ENCODE measurements at places on chromosomes 2 and 18. TPM values are rescaled to one million over a fixed set of nuclear protein-coding genes. Genes with fewer than 3 reads are reported as not detected.

The IL1R2 gene
- polyA plus RNA-seq, result 0.70 TPM

The RBBP8 gene
- 25.3 TPM for polyA plus RNA-seq

The AQP12B gene
- 217 TPM for polyA plus RNA-seq

DNA sequence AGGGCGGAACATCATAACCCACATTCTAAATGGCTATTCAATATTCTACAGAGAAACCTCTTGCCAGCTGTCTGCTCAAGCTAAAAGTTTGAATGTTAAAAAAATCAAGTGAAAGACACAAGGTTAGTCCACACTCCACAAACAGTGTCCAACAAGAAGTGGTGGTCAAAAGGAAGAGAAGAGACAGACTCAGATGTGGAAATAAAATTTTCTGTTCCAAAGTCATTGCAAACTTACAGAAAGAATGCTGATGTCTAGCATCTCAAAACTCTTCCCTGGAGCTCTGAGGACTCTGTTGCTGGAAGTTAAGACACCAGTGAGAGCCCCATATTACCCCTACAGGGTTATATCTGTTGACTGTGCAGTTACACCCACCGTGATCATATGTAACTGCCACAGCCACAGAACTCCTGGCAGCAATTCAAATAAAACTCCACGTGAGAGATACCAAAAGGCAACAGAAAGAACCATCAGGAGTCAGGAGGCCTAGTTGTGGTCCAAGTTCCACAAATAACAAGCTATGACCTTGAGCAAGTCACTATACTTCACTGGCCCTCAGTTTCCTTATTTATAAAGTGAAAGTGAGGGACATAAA, 60.9 kb downstream of the AAK1 start:
- H3K4me3 ChIP-seq, result no peak overlapping the region
- peaks cover 11% of the 10 kb centered on the region for H3K4me1 ChIP-seq
- no peak overlapping the region for H3K27ac ChIP-seq
- no peak for DNase-seq
- H3K27me3 ChIP-seq, result no peaks in the 10 kb centered on the region
- no peaks in the 10 kb centered on the region for H3K36me3 ChIP-seq

DNA sequence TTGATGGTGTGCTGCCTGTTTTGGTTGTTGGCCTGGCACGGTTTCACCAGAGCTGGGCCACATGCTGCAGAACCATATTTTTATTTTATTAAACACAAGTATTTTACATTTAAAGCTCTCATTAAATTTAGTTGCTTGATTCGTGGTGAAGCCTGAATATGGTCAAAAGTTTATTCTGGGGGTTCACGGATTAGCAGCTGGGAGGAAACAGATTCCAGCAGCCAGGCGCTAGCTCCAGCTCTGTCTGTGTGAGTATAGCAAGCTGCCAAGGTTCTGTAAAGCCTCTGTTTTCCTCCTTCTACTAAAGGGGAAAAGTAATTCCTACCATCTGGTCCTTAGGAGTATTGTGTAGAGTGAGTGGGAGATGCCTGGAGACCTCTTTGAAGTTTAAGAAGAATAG, 22.5 kb downstream of the GATA6 start:
- H3K27ac ChIP-seq, result no peak overlapping the region
- DNase-seq, result no peak
- H3K4me3 ChIP-seq, result no peak overlapping the region
- peaks cover 53% of the 10 kb centered on the region for H3K4me1 ChIP-seq

- H3K4me3 ChIP-seq, result no peak overlapping the region
- no peaks in the 10 kb centered on the region for H3K4me1 ChIP-seq
- H3K36me3 ChIP-seq, result no peaks in the 10 kb centered on the region
- DNase-seq, result no peak
These were observed 138.0 kb upstream of the DNMT3A start for GRCh38 chr2:25479761-25480160.

DNA sequence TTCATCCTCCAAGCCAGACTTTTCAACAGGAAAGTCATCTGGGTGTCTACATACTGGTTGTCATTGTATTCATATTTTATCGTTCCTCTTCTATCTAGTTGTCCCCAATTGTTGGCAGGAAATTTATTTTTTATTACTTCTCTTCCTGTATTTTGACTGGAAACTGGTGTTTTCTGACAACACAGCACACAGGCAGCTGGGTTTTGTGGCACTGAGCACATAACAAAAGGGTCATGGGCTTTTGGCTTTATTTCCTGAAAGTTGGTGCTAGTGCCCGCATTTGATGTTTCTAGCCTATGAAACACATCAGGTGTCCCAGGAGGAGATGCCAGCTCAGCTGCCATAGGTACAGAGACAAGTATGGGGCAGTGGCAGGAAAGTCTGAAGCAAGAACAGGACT, 126.4 kb downstream of the TMEM17 start:
- no peaks in the 10 kb centered on the region for H3K4me1 ChIP-seq
- DNase-seq, result no peak
- no peaks in the 10 kb centered on the region for H3K27me3 ChIP-seq
- H3K4me3 ChIP-seq, result no peak overlapping the region
- H3K27ac ChIP-seq, result no peak overlapping the region

GRCh38 chr2:205752296-205752820, 70.1 kb downstream of the NRP2 start:
- no peaks in the 10 kb centered on the region for H3K36me3 ChIP-seq
- H3K27me3 ChIP-seq, result no peaks in the 10 kb centered on the region
- H3K27ac ChIP-seq, result no peak overlapping the region
- H3K4me1 ChIP-seq, result no peaks in the 10 kb centered on the region

DNA sequence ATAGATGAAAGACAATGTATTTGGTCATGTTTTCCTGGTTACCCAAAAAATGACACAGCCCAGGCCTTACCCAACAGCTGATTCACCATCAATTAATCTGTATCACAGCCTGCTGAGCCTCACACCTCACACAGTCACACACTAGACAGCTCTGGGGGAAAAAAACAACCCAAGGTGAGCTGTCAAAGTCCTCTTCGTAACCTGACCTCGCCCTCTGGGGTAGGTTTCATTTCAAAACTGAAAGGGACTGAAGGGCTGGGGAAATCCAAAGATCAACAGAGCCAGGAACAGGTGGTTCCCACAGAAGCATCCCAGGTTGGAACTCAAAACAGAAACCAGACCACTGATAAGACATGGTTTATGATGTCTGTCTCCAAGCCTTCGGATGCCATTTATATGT, 18.2 kb upstream of the PCBP1 start:
- peaks cover 9% of the 10 kb centered on the region for H3K4me1 ChIP-seq
- H3K27ac ChIP-seq, result no peak overlapping the region
- no peaks in the 10 kb centered on the region for H3K27me3 ChIP-seq
- DNase-seq, result no peak

GRCh38 chr2:229627728-229628127, 86.6 kb downstream of the DNER start:
- H3K4me3 ChIP-seq, result no peak overlapping the region
- H3K36me3 ChIP-seq, result no peaks in the 10 kb centered on the region
- no peaks in the 10 kb centered on the region for H3K27me3 ChIP-seq
- no peaks in the 10 kb centered on the region for H3K4me1 ChIP-seq

DNA sequence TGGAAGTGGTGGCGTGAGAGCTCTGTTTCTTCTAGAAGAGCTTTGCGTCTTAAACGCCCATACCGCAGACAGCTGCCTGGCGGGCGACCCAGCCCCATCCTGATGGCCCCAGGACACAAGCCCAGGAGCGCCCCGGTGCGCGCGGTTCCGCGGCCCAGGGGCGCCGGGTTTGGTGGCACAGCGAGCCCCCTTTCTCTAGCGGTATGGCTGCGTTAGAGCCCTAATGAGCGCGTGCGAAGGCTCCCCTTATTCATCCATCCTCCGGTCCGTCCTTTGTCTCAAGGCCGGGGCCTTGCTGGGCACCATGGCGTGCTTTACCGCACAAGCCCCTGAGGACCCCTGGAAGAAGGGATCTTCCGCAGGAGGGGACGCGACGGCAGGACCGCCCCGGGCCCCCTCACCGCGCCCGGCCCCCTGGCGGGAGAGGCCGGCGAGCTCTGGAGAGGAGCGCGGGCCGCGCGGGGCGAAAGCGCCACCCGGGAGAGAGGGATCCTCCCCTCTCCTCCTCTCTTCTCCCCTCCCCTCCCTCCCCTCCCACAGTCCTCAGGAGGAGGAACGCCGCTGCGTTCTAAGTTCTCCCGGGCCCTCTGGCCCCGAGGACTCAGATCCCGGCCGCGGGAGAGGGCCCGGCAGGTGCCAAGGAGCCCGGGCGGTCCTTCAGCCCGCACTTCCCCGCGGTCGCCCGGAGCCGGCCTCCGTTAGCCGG, 626 bp upstream of the SLC1A4 start:
- H3K27me3 ChIP-seq, result no peaks in the 10 kb centered on the region
- no peaks in the 10 kb centered on the region for H3K36me3 ChIP-seq
- H3K4me3 ChIP-seq, result peak overlapping the region; percentile 95
- DNase-seq, result peak; percentile 77

DNA sequence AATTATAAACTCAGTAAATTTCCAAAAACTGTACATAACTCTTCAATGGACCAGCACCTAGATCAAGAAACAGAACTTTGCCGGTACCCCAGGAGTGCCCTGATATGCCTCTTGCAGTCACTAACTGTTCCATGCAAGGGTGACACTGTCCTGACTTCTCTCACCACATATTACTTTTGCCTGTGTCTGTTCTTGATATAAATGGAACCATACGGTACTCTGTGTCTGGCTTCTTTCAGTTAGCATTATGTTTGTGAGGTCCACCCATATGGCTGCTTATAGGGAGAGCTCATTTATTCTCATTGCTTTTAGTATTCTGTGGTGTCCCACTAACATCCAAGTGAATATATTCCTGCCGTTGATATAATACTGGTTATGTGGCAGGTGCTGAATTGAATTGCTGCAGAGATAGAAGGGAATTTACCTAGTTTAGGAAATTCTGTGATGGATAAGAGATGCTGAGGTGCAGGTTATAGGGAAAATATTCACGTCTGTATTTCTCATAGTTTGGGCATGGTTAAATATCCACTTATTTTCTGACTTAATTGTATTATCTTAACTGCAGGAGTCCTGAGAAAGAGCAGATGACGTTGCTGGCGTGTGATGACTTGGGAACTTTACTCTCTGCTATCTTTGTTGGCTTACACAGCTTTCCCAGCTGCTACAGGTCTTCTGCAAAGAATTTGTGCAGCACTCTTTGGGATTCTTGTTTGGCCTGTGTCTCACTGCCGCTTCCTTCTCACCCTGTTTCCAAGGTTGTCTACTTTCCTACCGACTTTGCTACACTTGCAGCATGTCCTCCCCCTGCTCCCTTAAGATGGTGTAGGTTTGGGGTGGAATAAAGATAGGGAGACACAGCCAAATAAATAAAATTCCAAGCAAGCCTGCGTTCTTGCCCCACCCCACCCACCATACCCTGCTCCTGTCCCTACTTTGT, 107.9 kb downstream of the MAP4K4 start:
- H3K27me3 ChIP-seq, result no peaks in the 10 kb centered on the region
- no peak overlapping the region for H3K4me3 ChIP-seq
- DNase-seq, result no peak
- H3K27ac ChIP-seq, result no peak overlapping the region
- H3K4me1 ChIP-seq, result peaks cover 39% of the 10 kb centered on the region
- H3K36me3 ChIP-seq, result no peaks in the 10 kb centered on the region

GRCh38 chr2:239211396-239212094, 189.3 kb downstream of the HDAC4 start:
- H3K27ac ChIP-seq, result no peak overlapping the region
- DNase-seq, result no peak
- no peaks in the 10 kb centered on the region for H3K27me3 ChIP-seq
- H3K4me3 ChIP-seq, result no peak overlapping the region

GRCh38 chr18:55047546-55047945, 88.3 kb upstream of the CCDC68 start:
- no peak overlapping the region for H3K27ac ChIP-seq
- no peaks in the 10 kb centered on the region for H3K36me3 ChIP-seq
- H3K4me1 ChIP-seq, result no peaks in the 10 kb centered on the region
- no peak for DNase-seq

- H3K27ac ChIP-seq, result no peak overlapping the region
- DNase-seq, result no peak
- no peak overlapping the region for H3K4me3 ChIP-seq
- H3K36me3 ChIP-seq, result no peaks in the 10 kb centered on the region
These were observed 38.3 kb upstream of the RNU4ATAC start for GRCh38 chr2:121492409-121492808.

DNA sequence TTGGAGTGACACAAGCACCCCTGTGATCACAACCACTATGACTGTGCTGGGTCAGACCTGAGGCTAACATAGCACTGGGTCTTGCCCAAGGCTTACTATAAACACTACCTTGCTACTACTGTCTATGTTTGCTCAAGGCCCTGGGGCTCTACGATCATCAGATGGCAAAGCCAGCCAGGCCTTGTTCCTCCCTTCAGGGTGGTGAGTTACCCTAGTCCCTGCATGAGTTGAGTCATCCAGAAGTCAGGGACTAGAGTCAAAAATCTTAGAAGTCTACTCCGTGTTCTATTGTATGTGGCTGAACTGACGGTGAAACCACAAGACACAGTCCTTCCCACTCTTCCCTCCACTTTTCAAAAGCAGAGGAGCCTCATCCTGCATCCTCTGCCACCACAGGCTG, 551.2 kb upstream of the FSIP2 start:
- no peak overlapping the region for H3K27ac ChIP-seq
- no peak overlapping the region for H3K4me3 ChIP-seq
- no peak for DNase-seq
- H3K36me3 ChIP-seq, result no peaks in the 10 kb centered on the region
- H3K27me3 ChIP-seq, result no peaks in the 10 kb centered on the region

- no peaks in the 10 kb centered on the region for H3K36me3 ChIP-seq
- no peak overlapping the region for H3K4me3 ChIP-seq
- no peak for DNase-seq
- no peaks in the 10 kb centered on the region for H3K27me3 ChIP-seq
- H3K4me1 ChIP-seq, result no peaks in the 10 kb centered on the region
These were observed 17.5 kb downstream of the MYO5B start for GRCh38 chr18:50177294-50177992.

GRCh38 chr2:117269574-117269973, 544.9 kb upstream of the DDX18 start:
- H3K4me1 ChIP-seq, result no peaks in the 10 kb centered on the region
- H3K36me3 ChIP-seq, result no peaks in the 10 kb centered on the region
- no peak overlapping the region for H3K27ac ChIP-seq
- H3K27me3 ChIP-seq, result no peaks in the 10 kb centered on the region
- DNase-seq, result no peak

DNA sequence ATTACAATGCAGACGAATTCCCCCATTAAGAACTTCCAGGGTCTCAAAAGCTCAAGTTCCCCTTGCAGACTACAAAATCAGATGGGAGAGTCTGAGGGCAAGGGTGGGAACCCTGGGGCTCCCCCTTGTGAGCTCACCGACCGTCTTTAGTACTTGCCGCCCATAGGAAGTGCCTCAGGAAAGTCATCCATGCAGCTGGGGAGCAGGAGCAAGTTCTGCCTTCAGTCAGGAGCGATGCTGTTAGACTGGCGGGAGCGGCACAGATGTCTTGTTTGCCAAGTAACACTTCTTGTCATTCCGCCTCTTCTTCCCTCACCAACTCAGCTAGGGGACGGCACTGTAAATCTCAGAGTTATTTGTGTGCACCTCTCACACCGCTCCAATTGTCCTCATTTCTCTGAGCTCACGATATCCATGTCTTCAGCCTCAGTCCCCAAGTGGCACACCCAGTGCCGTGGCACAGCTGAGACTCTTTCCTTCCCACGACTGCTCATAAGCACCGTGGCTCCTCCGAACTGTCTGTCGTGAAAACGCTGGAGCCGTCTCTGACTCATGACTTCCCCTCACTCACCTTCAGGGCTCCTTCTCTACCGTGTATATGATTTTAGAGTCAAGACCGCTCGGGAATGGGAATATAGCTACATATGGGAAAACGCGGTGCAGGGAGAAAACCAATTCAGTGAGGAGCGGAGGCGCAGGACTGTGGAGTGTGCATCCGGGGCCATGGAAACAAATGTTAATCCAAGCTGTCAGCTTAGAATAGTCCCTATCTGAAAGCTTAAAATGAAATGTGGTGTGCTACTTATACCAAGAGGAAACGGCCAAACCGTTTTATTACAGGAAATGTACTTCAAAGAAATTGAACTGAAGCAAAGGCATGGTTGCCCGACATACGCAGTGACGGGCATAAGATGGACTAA, 34.0 kb downstream of the UXS1 start:
- no peaks in the 10 kb centered on the region for H3K27me3 ChIP-seq
- no peak overlapping the region for H3K27ac ChIP-seq
- H3K4me1 ChIP-seq, result no peaks in the 10 kb centered on the region
- H3K4me3 ChIP-seq, result no peak overlapping the region
- DNase-seq, result no peak

Measured in pancreas (tissue), 10 donors.